Suprapubic skin (tissue), 4 donors: ENCODE measurements at places on chromosomes 3 and 15. TPM values are rescaled to one million over a fixed set of nuclear protein-coding genes. Genes with fewer than 3 reads are reported as not detected.

FGF7 gene
- 5.5 TPM for total RNA-seq

EFCAB12 gene
- total RNA-seq, result not detected

AADAC gene
- 15.7 TPM for total RNA-seq

IQCF5 gene
- total RNA-seq, result not detected

STX19 gene
- total RNA-seq, result 5.5 TPM

PDZRN3 gene
- total RNA-seq, result 9.2 TPM

WDR49 gene
- not detected for total RNA-seq

GRCh38 chr15:51621936-51622603 is 501 bp downstream of the DMXL2 start:
- H3K4me3 ChIP-seq, result peak overlapping the region; percentile 87
- H3K27ac ChIP-seq, result peak overlapping the region; percentile 79
- peaks cover 18% of the 10 kb centered on the region for H3K4me1 ChIP-seq
- DNase-seq, result peak; percentile 74
- H3K36me3 ChIP-seq, result no peaks in the 10 kb centered on the region

GRCh38 chr3:48739955-48740823 is 23.2 kb upstream of the IP6K2 start:
- H3K27me3 ChIP-seq, result no peaks in the 10 kb centered on the region
- peaks cover 46% of the 10 kb centered on the region for H3K4me1 ChIP-seq
- DNase-seq, result peak; percentile 95
- peak overlapping the region; percentile 71 for H3K27ac ChIP-seq
- no peak overlapping the region for H3K4me3 ChIP-seq

DNA sequence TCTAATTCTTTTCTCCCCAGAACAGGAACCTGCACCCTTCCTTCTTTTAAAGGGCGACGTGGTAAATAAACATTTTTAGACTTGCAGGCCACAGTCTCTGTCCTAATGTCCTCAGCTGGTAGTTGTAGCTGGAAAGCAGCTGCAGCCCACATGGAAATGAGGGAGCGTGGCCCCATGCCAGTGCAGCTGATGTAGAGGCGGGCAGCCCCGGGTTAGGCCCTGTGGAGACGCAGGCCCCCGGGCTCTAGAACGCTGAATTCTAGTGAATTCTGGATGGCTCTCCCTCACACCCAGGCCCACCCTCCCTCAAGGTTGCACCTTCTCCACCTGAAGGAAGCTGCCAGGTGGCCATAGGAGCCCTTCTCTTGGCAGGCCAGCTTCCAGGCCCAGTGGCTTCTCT is 52.3 kb downstream of the PGPEP1L start:
- H3K27me3 ChIP-seq, result no peaks in the 10 kb centered on the region
- H3K4me1 ChIP-seq, result peaks cover 14% of the 10 kb centered on the region
- peak; percentile 65 for DNase-seq

- H3K27me3 ChIP-seq, result no peaks in the 10 kb centered on the region
- H3K4me3 ChIP-seq, result no peak overlapping the region
- DNase-seq, result no peak
- H3K4me1 ChIP-seq, result no peaks in the 10 kb centered on the region
Measured at GRCh38 chr3:178494386-178494785, 41.9 kb upstream of the KCNMB2 start.

DNA sequence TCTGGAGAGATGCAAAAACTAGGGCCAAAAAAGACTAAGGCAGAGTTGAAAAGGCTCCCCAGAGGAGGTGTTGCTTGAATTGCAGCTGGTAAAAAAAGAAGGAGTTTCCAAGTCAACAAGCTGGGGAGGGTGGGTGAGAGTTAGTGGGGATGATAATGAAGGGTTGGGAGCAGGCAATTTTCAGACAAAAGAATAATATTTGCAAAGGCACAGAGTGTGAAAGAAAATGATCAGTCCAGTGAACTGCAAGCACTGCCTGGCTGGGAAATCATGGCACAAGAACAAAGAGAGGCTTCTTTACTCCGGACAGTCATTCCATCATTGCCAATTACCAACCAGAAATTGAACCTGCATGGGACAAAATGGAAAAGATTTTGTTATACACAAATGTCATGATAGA is 42.2 kb downstream of the C3orf85 start:
- no peaks in the 10 kb centered on the region for H3K27me3 ChIP-seq
- no peak for DNase-seq
- H3K4me1 ChIP-seq, result no peaks in the 10 kb centered on the region
- no peak overlapping the region for H3K27ac ChIP-seq

GRCh38 chr3:184993394-184993793 is 159.5 kb downstream of the C3orf70 start:
- H3K4me1 ChIP-seq, result no peaks in the 10 kb centered on the region
- H3K36me3 ChIP-seq, result peaks cover 27% of the 10 kb centered on the region
- no peak overlapping the region for H3K4me3 ChIP-seq
- H3K27ac ChIP-seq, result no peak overlapping the region

DNA sequence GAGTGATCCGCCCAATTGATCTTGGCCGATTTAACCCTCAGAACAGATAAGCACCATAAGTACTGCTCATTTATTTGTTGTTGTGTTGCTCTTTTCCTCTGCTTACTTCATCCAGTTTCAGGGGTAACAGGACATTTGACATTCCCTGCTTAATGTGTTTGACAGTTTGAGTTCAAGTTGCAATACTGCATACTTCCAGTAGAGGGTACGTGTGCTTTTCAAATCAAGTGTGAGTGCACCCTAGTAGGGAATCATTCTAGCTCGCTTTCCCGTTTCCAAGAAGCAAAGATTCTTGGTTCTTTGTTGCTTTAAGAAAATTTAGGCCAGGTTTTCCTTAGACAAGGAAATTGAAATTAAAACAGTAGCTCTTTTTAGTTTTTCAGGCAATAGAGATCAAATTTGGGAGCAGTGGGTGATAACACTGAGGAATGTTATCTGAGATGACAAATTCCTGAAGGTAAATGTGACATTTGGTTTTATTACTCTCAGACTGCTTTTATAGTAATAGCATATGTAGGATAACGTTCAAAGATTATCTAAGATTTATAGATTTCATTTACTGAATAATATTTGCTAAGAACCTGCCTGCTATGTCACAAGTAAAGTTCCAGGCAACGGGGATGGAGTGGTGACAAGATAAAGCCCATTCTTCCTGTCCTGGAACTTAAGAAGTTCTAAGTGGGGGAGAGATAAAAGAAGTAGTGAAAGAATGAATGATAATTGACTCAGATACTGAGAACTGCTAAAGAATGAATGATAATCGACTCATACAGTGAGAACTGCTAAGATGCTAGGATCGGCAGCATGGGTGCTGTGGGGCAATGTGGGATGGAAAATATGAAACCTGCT is 73.3 kb downstream of the SYNPR start:
- H3K27ac ChIP-seq, result no peak overlapping the region
- no peaks in the 10 kb centered on the region for H3K4me1 ChIP-seq
- no peaks in the 10 kb centered on the region for H3K36me3 ChIP-seq

DNA sequence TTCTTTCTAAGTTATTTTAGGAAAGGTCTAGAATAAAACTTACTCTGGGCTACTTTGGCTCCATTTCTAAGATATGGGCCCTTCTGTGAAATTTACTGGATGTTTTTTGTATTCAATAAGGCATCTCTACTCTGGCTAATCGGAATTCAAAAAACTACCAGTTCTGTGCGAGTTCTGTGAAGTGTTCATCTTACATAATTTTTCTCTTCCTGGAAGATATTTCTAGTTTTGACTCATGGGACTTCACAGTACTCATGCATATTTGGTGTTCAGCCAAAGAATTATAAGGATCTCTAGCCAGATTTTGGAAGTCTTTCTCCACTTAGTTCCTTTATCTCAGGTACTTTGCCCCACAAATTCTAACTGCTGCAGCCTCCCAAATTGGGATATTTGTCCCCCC is 46.4 kb upstream of the MBNL1 start:
- H3K36me3 ChIP-seq, result no peaks in the 10 kb centered on the region
- H3K4me1 ChIP-seq, result peaks cover 15% of the 10 kb centered on the region
- no peak for DNase-seq
- no peak overlapping the region for H3K4me3 ChIP-seq

- H3K27me3 ChIP-seq, result no peaks in the 10 kb centered on the region
- H3K4me1 ChIP-seq, result peaks cover 12% of the 10 kb centered on the region
- DNase-seq, result no peak
- H3K36me3 ChIP-seq, result no peaks in the 10 kb centered on the region
Measured at GRCh38 chr3:112667599-112667998, 26.7 kb upstream of the CCDC80 start.

GRCh38 chr3:8885536-8886316 is 77.5 kb downstream of the RAD18 start:
- no peak for DNase-seq
- H3K4me3 ChIP-seq, result no peak overlapping the region
- H3K27me3 ChIP-seq, result no peaks in the 10 kb centered on the region
- no peaks in the 10 kb centered on the region for H3K4me1 ChIP-seq
- H3K36me3 ChIP-seq, result peaks cover 36% of the 10 kb centered on the region

- no peak overlapping the region for H3K27ac ChIP-seq
- no peak overlapping the region for H3K4me3 ChIP-seq
- no peaks in the 10 kb centered on the region for H3K27me3 ChIP-seq
- no peak for DNase-seq
Measured at GRCh38 chr15:26261966-26262365, 398.8 kb upstream of the ATP10A start.

DNA sequence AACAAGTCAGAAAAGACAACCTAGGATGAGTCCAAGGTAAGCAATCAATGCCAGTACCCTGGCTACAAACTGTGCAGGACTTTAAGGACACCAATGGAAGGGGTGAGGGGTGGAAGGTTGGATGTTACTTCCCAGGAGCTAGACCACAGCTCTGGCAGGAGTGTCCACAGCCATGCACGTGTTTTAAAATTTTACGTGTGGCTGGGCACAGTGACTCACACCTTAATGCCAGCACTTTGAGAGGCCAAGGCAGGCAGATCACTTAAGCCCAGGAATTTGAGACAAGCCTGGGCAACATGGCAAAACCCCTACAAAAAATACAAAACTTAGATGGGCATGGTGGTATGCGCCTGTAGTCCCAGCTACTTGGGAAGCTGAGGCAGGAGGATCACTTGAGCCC is 14.7 kb upstream of the HDC start:
- H3K36me3 ChIP-seq, result peaks cover 2% of the 10 kb centered on the region
- no peak for DNase-seq
- H3K4me3 ChIP-seq, result no peak overlapping the region
- H3K27ac ChIP-seq, result no peak overlapping the region
- H3K27me3 ChIP-seq, result no peaks in the 10 kb centered on the region
- H3K4me1 ChIP-seq, result no peaks in the 10 kb centered on the region

- no peak for DNase-seq
- H3K27me3 ChIP-seq, result no peaks in the 10 kb centered on the region
- peaks cover 14% of the 10 kb centered on the region for H3K4me1 ChIP-seq
- no peaks in the 10 kb centered on the region for H3K36me3 ChIP-seq
- H3K4me3 ChIP-seq, result no peak overlapping the region
Measured at GRCh38 chr3:50470658-50471057, 32.8 kb downstream of the CACNA2D2 start.

GRCh38 chr3:12138044-12138443 is 20.7 kb downstream of the TIMP4 start:
- no peak overlapping the region for H3K4me3 ChIP-seq
- no peak for DNase-seq
- peak overlapping the region; percentile 47 for H3K27ac ChIP-seq
- no peaks in the 10 kb centered on the region for H3K36me3 ChIP-seq
- no peaks in the 10 kb centered on the region for H3K27me3 ChIP-seq

- H3K4me1 ChIP-seq, result no peaks in the 10 kb centered on the region
- no peaks in the 10 kb centered on the region for H3K36me3 ChIP-seq
- H3K4me3 ChIP-seq, result no peak overlapping the region
- no peak overlapping the region for H3K27ac ChIP-seq
- H3K27me3 ChIP-seq, result no peaks in the 10 kb centered on the region
- no peak for DNase-seq
Measured at GRCh38 chr3:3340526-3340925, 161.0 kb upstream of the CRBN start.

DNA sequence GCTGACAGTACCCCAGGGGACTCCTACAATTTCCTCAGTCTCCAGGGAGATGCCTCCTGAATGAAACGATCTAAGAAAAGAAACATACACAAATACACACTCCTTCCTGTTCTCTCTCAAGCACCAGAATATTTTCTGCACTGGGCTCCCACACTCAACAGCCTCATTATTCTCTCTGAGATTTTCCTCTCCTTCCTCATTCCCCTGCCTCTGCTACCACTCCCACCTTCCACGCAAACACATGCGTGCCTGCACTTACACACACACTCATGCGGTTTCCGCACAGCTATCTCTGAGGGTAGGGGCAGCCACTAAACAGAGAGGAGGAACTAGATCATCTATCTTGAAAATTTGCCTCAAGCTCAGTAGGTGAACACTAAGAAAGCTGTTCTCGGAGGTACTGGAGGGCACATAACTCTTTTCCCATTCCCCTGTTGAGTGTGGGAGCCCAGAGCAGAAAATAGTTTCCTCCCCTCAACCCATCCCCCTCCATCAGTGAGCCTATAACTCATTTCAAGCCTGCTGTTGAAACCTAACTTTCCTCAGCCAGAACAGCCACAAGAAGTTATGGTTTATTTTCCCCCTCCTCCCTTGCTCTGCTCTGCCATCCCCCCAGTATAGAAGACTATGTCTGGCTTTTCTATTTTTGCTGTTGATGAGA is 30.5 kb upstream of the TIPARP start:
- H3K4me1 ChIP-seq, result peaks cover 11% of the 10 kb centered on the region
- DNase-seq, result no peak
- H3K27me3 ChIP-seq, result no peaks in the 10 kb centered on the region
- H3K4me3 ChIP-seq, result no peak overlapping the region
- H3K36me3 ChIP-seq, result no peaks in the 10 kb centered on the region
- H3K27ac ChIP-seq, result no peak overlapping the region

DNA sequence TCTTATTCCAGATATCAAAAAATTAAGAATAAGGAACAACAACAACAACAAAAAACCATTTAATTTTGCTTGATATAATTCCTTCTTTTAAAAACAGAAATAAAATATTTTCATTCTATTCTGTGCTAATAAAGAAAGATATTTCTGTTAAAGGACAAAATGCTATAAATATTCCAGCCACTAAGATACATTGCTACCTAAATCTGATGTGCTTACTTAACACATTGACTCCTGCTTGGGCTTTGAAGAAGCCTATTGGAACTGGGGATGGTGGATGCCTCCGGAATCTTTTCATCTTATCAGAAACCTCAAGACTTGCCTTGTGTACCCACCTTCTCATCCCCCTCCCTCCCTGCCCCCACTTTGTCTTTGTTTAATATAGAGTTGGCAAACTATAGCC is 320.2 kb downstream of the MEX3B start:
- no peak overlapping the region for H3K4me3 ChIP-seq
- DNase-seq, result no peak
- H3K4me1 ChIP-seq, result peaks cover 6% of the 10 kb centered on the region

- H3K27ac ChIP-seq, result no peak overlapping the region
- no peak overlapping the region for H3K4me3 ChIP-seq
- DNase-seq, result no peak
- H3K27me3 ChIP-seq, result peaks cover 6% of the 10 kb centered on the region
- H3K4me1 ChIP-seq, result no peaks in the 10 kb centered on the region
- no peaks in the 10 kb centered on the region for H3K36me3 ChIP-seq
Measured at GRCh38 chr3:127253491-127253890, 34.4 kb downstream of the PRR20G start.

- DNase-seq, result no peak
- no peaks in the 10 kb centered on the region for H3K4me1 ChIP-seq
- no peak overlapping the region for H3K4me3 ChIP-seq
- no peaks in the 10 kb centered on the region for H3K36me3 ChIP-seq
Measured at GRCh38 chr3:146416366-146416765, 53.0 kb downstream of the PLSCR2 start.
